ENCODE measurements at places on chromosomes 3 and 15.
A peak's percentile ranks its signal among the peaks of the same experiment; 100 is the strongest.

DNA sequence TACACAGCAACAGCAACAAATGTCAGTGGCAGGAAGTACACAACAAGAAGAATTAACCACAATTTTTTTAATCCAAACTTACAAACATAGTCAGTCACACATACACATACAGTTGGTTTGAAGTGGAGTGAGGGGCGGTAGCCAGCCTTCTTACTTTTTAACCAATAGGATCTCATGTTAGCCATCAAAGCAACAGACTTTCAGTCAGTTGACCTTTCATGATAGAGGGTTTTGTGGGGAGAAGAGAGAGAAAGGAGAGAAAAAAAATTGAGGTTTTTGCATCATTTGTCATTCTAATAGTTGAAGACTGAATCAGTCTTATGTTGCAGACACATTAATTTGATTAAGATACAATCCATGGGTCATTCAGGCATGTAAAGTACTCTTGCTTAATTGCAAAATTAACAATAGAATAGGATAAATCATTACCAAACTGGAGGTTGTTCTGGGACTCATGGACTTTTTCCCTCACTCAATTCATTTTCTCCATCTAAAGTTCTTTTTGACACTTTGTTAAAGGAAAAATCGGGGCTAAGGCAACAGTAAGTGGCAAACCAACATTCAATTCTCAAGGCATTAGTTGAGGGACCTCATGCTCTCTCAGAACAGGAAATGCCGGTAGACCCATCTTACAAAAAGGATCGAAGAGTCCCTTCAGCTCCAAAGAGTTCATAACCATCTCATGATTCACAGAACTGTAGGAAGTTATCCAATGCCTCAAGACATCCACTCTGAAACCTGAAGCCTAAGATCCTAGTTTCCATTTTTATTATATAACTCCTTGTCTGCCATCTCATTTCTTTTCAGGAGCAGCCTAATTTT, 159.5 kb upstream of the LPP start:
- peak; percentile 78 for DNase-seq

DNA sequence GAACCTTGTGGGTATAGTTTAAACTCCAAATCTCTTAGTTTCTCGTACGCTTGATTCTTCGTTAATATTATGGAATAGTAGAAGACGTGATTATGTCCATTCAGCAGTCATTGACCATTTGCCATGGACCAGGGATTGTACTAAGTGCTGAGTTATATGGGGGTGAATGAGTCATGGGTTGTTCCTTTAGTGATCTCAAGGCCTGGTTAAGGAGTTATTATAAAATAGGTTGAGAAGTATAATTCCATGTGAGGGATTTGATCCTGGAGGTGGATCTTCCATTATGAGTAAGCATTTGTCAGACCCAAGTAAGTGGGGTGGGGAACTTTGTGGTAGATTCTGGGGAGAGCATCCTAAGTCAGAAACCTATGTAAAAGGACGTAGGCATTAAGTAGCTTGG, 15.4 kb downstream of the NR2C2 start:
- no peak for DNase-seq

DNA sequence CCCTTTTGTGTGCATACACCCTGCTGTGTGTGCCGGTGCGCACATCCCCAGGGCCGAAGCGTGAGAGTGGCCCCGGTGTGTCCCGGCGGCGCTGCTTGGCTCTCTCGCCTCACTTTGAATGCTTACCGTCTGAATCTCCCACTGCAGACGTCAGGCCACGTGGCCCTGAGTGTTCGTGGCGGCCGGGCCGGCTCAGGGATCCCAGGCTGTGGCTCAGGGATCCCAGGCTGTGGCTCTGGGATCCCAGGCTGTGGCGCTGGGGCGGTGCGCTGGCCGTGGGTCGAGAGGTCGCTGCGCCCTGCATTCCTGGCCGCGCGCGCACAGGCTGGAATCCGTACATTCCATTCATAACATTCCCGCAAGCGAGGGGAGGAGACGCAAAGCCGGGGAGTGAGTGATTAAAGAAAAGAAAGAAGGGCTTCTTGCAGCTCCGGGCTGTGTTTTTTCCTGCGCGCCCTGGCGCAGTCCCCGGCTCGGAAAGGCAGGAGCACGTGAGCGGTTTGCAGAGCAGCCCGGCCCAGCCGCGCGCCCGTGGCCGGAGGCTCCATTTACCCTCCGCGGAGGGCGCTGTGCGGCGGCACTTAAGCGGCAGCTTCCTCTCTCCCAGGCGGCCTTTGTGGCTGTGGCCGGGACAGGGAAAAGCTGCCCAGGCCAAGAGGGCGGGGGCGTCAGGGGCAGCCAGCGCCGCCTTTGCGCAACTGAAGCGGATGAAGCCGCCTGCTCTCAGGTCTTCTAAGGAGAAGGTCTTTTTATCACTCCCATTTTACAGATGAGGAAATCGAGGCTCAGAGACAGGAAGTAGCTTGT, 87.0 kb upstream of the ALDH1L1 start:
- no peak for DNase-seq

GRCh38 chr3:55157731-55158130, 229.9 kb upstream of the LRTM1 start:
- no peak for DNase-seq

DNA sequence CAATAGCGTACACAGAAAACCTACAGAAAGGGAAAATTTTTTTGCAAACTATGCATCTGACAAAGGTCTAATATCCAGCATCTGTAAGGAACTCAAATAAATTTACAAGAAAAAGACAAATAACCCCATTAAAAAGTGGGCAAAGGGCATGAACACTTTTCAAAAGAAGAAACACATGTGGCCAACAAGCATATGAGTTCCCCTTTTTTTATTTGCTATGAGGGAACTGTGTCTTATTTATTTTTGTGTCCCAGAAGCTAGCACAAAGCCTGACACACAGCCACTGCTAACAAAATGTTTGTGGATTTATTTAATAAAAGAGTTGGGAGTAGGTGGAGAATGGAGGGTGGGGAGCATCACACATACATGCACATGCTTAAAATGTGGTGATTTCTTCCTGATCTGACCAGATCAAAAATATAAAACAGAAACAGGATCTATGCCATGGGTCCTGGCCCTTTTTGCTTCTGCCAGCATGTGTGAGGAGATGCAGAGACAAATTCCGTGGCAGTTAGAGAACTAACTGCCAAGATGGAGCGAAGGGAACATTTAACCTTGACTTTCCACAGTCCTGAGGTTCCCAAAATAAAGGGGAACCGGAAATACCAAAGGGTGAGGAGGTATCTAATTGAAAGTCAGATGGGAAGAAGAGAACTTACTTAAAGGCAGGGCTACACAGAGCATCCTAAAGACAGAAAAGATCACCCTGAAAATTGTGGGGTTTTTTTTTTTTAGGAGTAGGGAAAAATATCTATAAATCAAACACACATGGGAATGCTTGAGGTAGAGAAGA, at the start of gene TMEM202:
TMEM202 (plus strand) TSS at position 510 of the 793 bp plus-strand sequence; CDS start at position 532, 22 bp downstream.
- no peak for DNase-seq

GRCh38 chr3:120424976-120425570, 25.7 kb downstream of the FSTL1 start:
- DNase-seq = no peak

GRCh38 chr3:67016522-67017080, 18.5 kb downstream of the KBTBD8 start:
- DNase-seq = no peak

DNA sequence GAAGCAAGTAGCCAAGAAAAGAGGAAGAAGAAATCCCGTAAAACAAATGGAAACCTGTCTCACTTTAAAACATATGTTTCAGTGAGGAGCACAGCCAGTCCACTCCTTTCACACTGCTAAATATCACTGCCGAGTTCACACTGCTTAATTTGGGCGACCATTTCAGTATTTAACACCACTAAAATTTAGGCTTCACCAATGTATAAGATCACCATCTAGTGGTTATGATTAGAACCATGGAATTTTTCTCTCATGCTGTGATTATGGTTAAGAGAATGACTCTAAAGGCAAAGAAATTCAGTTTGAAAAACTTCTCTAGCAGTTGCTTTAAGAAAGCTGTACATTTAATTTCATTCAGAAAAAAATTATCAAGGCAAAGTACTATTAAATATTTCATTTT, 16.6 kb downstream of the SLC4A7 start:
- peak; percentile 63 for DNase-seq

DNA sequence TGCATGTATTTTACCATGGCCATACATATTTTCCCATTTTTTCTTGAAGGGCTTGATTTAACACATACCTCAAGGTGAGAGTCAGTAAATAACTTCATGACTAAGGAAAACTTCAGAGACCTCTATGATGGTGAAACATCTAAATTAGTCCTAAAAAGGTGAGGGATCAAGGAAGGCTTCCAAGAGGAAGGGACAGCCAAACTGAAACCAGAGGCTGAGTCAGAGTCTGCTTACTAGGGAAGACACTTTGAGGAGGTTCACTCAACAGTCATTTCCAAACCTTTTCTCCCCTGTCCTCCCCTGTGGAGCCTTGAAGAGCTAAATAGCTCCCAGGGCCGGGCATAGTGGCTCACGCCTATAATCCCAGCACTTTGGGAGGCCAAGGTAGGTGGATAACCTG, 206.6 kb downstream of the SHQ1 start:
- DNase-seq = no peak

DNA sequence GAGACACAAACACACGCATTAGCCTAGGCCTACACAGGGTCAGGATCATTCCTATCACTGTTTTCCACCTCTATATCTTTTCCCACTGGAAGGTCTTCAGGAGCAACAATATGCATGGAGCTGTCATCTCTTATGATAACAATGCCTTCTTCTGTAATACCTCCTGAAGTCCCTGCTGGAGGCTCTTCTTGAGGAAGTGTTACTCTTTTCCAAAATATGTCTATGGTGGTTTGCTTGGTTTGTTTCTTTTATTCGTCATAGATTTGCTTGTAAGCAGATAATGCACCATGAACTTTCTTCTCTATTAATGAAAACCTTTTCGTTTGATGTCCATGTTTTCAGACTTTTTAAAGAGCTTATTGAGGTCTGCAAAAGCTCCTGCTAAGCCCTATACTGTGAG, 109.3 kb downstream of the GMPS start:
- DNase-seq = no peak

GRCh38 chr15:93141371-93141794, 52.4 kb upstream of the RGMA start:
- DNase-seq = peak; percentile 40

GRCh38 chr3:183764847-183765731, 60.3 kb downstream of the MAP6D1 start:
- DNase-seq = no peak

- DNase-seq = no peak
Measured at GRCh38 chr3:144636833-144637232, 665.2 kb downstream of the DIPK2A start.

GRCh38 chr15:51103330-51103729, 8.6 kb upstream of the TNFAIP8L3 start:
- DNase-seq = no peak
